Activated CD4-positive, alpha-beta T cell treated with anti-CD3 and anti-CD28 coated beads, Interleukin-2, amount 50 U/mL, for 24 hours (primary cell): ENCODE measurements at places on chromosomes 12 and 14.
A peak's percentile ranks its signal among the peaks of the same experiment; 100 is the strongest.

DNA sequence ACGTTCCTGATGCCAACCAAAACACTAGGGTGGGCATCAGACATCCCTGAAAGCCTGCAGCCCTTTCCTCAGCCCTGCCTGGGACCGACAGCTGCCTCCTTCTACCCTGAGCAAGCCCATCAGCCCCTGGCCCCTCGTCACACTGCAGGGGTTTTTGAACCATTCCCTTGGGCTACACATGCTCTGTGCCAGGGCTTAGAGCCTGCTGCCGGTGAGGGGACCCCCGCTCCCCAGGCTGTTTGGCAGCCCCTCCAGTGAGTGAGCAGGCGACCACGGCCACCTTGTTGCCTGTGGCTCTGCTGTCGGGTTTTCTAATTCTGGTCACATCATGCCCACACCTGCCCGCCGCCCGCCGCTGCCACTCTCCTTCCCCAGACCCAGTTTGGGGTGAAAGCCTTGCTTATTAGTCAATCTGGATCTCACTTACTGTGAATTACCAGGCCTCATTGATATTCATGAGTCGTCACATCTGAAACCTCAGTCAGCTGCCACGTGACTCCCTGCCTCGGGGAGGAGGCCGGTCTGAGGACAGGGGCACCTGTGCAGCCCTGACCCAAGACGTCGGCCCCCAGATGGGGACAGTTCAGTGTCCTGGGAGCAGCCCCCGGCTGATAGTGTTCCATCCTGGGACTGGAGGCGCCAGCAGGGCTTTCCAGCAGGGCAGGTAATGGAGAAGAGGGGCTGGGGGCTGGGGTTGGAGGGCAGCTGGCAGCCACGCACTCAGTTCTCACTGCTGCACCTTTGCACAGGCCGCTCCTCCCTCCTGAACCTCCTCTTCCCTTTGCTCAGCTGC, 163.0 kb downstream of the RBM19 start:
- no peak for DNase-seq

DNA sequence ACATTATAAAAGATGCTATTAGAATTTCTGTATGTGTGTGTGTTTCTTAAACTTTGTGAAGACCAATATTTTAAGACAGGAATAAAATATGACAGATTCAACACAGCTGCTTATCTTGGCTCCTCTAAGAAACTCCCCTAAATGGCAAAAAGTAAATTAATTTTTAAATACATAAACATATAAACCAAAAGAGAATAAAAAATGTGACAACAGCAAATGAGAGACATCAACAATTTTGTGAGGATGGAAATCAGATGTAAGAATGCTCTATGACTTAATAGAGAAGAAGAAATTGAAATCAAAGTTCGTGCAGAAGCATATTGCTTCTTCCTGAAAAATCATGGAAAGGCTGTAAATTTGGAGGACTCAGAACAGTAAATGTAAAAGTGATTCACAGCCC, 1083.8 kb downstream of the FLRT2 start:
- DNase-seq, result no peak

DNA sequence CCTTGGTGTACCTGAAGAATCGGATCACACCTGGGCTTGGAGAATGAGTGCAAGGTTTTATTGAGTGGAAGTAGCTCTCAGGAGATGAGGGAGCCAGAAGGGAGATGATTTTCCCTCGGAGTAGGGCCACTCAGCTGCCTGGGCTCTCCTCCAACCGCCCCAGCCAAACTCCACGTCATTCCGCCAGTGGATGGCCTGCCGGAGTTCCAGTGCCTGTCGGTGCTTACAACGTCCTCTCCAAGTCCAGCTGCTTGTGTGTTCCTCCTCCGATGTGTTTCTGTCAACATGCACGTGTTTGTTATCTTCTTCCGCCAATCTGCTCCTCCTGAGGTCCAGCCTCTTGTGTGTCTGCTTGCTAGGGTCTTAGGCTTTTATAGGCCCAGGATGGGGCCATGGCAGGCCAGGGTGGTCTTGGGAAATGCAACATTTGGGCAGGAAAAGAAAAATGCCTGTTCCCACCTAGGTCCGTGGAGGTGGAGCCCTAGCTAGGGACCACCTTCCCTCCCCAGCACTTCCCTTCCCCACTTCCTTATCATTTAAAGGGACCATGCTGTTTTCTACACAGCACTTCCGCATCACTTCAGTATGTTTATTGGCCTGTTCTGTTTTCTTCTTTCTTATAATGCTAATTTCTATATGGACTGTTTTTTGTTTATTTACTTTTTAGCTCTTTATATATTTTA, 343.2 kb downstream of the PDZRN4 start:
- DNase-seq, result no peak

DNA sequence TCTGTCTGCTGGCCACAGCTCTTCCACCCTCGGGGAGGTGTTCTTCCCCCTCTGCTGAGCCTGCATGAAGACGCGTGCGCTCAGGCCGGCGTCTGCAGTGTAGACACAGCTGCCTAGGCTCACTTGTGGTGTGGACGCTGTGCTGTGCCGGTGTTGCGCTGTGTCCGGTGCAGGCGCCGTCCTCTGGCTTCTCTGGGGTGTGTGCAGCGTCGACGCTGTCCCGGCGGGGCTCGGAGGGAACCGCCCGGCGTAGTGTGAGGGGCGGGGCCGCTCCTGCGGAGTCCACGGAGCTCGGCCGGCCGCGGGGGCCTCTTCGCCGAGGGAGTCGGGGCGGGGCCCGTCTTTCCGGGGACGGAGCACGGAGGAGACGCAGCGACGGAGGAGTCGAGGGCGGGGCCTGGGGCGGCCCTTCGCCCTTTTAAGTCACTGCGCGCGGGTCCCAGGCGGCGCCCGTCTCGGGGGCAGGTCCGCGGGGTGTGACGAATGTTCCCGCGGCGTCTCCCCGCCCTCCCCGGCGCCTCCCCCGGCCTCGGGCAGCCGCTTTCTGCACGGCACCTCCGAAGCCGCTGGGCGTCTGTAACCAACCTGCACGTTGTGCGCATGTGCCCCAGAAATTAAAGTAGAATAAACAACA, 45.2 kb downstream of the NOC4L start:
- DNase-seq, result peak; percentile 90

DNA sequence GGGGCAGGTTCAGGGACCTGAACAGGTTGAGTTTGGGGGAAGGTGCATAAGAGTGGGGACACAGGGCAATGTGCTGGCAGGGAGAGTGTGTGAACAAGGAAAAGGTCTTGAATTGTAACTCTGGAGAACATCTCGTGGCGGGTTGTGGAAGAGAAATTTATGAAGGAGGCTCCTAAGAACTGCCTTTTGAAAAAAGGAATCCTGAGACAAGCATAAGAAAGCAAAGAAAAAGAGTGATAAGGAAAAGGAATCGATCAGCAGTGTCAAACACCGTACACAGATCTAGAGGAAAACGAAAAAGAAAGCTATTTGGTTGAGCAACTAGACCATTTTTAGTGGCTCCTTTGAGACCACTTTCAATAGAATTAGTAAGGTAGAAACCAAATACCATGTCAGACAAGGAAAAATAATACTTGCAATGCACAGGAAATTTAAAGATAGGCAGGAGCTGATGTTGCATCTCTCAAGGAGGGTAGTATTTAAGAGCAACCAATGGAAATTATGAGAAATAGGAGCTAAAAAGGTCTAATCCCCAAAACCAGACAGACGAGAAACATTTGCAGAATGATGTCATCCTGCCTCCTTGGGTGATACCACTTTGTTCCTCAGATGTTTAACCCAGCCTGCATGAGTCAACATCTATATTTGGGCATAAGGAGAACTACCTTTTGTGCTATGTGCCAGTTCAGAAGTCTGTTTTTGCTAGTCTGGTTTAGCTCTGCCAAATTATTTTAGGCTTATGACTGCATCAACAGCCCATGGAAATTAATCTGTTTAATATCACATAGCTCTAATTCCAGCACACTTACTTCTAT, 64.5 kb upstream of the STK38L start:
- no peak for DNase-seq
